ENCODE measurements at places on chromosomes 3 and 15.

DNA sequence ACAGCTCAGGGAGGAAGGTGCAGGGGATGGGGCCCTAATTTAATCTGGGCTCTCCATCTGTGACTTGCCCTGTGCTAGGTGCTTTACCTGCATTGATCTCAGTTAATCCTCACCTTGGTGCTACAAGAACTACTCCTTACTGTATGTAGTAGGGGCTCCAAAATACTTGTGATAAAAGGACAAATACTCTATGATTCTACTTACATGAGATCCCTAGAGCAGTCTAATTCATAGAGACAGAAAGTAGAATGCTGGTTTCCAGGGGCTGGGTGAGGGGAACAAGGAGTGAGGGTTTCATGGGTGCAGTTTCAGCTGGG, 67.2 kb downstream of the SLC6A1 start:
- no peak for DNase-seq

DNA sequence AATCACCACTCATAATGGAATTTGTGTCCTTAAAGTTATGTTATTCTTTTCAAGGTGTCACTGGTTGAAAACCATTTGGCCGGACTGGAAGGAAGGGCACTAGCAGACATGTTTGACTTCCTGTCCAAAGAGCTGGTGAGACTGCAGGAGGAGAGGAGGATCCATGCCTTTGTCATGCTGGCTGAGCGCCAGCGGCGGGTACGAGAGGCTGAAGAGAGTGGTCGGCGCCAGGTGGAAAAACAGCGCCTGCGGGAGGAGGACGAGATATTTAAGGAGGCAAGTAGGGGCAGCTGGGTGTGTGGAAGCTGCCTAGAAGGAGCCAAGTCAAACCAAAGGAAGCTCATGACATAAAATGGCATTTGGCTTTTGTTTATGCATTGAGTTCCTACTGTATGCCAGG, 38.0 kb upstream of the NR1I2 start:
- no peak for DNase-seq

- no peak for DNase-seq
Observed at GRCh38 chr3:46061108-46061720, 33.9 kb upstream of the XCR1 start.

DNA sequence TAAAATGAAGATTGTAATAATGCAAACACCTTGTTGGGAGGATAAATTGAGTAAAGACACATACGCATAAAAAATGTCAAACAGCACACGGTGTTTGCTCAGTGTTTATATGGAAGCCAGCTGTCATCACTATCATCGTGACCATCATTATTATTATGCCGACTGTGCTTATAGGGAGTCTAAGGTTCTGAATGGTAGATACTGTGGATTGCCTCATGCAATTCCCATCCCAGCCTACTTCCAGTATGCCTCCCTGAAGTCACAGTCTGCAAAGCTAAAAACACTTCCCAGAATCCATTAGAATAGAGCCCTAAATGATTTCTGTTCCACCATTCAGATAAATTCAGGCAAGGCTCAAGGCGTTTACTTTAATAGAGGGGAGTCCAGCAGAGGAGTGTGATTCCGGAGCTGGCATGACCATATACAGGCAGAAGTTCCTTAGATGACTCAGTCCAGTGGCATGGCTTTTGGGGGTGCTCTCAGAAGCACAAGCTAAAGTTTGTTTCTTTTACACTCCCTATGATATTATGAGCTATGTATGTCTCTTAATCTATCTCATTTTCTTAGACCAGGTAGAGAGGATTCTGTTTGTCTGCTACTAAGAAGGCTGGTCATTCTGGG, 148.7 kb downstream of the MEX3B start:
- DNase-seq, result no peak

- no peak for DNase-seq
Observed at GRCh38 chr15:82306791-82307713, 42.2 kb downstream of the GOLGA6L10 start.

- no peak for DNase-seq
Observed at GRCh38 chr3:151835751-151836525, 22.0 kb downstream of the AADAC start.

DNA sequence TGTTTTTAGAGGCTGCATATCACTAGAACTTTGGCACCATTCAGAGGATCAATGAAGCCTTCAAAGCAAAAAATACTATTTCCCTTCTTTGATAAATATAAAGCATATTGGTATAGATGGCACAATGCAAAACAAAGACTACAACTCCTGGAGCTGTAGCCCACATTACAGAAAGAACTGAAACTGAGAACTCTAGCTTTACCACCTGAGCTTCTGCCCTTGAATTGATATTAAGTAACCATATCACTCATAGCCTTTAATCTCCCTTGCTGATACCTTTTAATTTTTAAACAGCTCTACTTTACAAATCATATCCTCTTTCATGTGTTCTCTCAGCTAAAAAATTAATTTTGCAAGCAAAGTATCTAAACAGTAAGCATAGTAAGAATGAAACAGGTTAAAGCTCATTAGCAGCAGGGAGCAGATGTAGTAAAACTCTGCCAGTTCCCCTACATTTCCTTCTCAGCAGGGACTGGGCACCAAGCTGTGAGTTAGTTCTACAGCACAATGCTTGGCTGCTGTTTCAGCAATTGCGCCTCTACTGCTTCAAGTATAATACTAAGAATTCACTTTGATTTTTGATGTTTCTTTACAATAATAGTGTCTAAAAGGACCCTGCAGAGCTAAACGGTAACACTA, 97.9 kb upstream of the NANOGP8 start:
- DNase-seq, result no peak

DNA sequence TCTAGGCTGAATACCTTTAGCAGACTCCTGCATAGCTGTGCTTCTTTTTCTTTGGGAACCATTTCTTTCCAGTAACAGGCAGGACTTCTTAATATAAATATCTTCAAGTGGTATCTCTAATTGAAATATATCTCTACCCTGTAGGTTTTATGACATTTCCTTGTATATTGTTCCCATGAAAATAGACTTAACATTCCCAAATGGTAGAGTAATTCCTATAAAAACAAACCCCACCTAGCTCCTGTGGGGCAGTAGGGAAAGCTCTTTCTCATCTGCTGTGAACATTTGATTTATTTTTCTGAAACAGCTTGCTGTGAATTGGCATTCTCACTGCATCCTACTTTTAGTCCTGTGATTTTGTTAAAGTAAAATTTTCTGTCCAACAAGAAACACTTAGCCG, 20.8 kb downstream of the SELENOT start:
- no peak for DNase-seq

- DNase-seq, result peak; percentile 39
Observed at GRCh38 chr15:43489191-43489590, 3.8 kb downstream of the TP53BP1 start.

GRCh38 chr3:16670191-16670590, 65.0 kb upstream of the DAZL start:
- DNase-seq, result no peak

GRCh38 chr3:34155666-34156065, 357.2 kb downstream of the PDCD6IP start:
- DNase-seq, result no peak

DNA sequence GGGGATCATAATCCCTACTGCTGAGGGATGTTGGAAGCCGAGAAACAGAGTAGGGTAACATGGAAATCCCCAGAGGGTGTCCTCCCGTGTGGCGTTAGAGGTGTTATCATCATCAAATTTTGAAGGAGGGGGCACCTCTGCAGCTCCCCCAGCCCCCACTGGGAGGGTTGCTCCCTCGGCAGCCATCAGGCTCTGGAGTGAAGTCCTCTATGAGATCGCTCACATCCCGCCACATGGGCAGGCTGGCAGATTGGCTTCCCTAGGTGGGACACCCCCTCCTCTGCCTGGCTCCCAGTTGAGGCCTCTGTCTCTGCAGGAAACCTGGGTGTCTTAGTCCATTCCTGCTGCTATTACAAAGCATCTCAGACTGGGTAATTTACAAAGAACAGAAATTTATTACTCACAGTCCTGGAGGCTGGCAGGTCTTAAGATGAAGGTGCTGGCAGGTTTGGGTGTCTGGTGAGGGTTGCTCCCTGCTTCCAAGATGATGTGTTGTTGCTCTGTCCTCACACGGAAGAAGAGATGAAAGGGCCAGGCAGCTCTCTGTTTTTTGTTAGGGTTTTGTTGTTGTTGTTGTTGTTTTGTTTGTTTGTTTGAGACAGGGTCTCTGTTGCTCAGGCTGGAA, 120.5 kb downstream of the NUP210 start:
- DNase-seq, result no peak

GRCh38 chr3:115071601-115072000, 75.5 kb downstream of the ZBTB20 start:
- no peak for DNase-seq

DNA sequence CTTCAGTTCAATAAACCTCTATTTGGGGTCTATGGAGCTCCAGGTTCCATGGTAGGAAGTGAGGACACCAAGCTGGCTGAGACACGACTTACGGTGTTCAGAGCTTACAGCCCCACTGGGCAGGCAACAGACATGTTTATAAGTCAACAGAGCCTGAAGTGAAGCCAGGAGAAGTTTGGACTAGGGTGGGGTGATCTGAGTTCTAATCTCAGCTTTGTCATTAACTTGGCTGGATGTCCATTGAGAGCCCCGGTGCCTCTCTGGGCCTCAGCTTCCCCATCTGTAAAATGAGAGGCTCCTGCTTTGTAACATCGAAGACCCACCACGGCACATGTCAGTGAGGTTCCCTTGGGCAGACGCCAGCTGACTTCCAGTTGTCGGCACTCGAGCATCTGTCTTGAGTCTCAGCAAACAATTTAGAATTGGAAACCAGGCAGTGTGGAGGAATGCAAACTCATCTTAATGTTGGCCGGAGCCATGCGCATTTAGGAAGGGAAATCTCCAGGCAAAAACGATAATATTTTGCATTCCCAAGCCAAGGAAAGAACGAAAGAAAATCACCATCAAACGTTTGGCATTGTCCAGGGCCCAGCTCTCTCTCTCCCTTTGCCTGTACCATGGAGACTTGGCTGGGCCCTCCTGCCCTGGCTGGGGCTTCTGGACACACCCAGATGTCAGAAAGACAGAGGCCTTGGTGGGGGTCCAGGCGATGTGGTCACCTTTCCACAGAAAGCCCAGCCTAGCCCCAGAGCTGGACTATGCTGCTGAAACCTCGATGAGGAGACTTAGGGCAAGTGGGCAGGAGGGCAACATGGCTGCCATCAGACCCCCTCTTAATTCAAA, 18.4 kb downstream of the ITGA11 start:
- no peak for DNase-seq

- DNase-seq, result no peak
Observed at GRCh38 chr3:165359005-165359404, 162.8 kb upstream of the SLITRK3 start.

DNA sequence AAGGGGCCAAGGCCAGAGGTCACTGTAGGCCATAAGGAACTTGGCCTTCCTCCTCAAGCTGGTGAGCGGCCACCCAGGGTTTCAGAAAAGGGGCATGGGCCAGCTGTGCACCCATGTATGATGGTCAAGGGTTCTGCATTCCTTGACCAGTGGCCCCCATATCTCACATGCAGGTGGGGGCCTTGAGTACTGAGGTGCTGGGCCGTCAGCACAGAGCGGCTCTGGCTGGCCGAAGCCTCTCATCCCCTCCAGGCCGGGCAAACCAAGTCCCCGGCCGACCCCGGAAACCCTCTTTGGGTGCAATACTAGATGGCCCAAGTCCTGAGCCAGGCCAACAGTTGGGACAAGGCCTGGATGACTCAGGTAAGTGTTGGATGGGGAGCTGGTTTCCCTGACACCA, 9.5 kb downstream of the ALG3 start:
- no peak for DNase-seq

GRCh38 chr3:112966633-112967032, 8.3 kb downstream of the CD200R1 start:
- DNase-seq, result no peak

DNA sequence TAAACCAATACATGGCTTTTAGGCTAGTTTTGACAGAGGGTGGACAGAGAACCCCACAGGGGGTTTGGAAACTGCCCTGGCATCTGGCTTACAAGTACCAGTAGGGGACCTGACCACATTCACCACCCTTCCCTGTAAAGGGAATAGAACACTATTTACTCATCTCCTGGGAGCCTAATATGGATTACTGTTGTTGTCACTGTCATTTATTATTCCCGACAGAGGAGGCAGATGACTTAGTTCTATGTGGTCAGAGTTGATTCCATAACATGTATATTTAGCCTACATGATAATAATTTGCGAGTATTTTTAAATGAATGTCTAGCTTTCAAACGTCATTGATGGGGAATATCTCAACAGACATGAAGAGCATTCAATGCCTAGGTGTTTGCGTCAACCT, 15.9 kb downstream of the ZBTB38 start:
- no peak for DNase-seq

GRCh38 chr3:44762170-44762677, 630 bp downstream of the KIF15 start:
- no peak for DNase-seq

- DNase-seq, result no peak
Observed at GRCh38 chr15:66758844-66759243, 56.8 kb downstream of the SMAD6 start.

GRCh38 chr3:190041333-190042041, 79.2 kb downstream of the P3H2 start:
- no peak for DNase-seq

- DNase-seq, result no peak
Observed at GRCh38 chr3:134163096-134163495, 87.6 kb downstream of the RYK start.
